ENCODE measurements at places on chromosomes 4 and X. TPM values are rescaled to one million over a fixed set of nuclear protein-coding genes. Genes with fewer than 3 reads are reported as not detected.

Gene KLF8
- 55.8 TPM for total RNA-seq

DNA sequence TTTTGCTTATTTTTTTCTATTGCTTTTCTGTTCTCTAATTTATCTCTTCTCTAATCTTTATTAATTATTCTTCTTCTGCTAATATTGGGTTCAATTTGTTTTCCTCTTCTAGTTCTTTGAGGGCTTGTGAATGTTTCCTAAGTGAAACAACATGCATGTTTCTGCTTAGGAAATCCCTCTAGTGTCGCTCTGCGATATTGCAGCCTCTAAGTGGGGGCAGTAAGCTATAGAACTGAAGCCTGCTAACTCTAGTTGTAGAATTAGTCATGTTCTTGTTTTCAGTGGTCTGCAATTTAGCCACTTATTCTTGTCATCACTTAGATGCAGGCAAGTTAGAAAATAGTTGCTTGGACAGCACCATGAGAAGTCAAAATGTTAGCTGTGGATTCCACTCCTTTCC, 222.6 kb downstream of the SPIN4 start:
- DNase-seq = no peak

Gene CSAG3
- not detected for total RNA-seq

GRCh38 chrX:149511081-149511480, 6.0 kb upstream of the IDS start:
- DNase-seq = no peak

Gene CDX4
- not detected for total RNA-seq

- DNase-seq = no peak
These were observed 93.3 kb downstream of the TIGD2 start for GRCh38 chr4:89204624-89205023.

Gene IL15
- total RNA-seq = 1.2 TPM

DNA sequence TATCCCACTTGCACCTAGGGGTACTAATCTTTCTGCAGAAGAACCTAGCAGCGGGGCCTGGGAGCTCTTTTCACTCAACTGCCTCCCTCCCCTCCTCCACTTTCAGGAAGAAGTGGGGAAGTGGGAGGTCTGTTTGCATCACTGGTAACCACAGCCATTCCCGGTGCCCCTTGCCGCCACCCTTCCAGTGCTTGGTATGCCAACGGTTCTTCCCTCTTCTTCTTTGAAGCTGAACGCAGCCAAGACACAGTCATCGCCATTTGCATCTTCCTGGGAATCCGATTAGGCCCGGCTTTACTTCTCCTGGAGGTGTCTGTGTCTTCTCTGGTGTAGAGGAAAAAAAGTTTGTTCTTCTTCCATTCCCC, 47.2 kb upstream of the RBPJ start:
- no peak for DNase-seq

- DNase-seq = peak; percentile 79
These were observed 61.4 kb upstream of the TRIM2 start for GRCh38 chr4:153142700-153143438.

Gene PASD1
- total RNA-seq = not detected

Measured in suprapubic skin (tissue), 4 donors.